DMS53 (cell line): ENCODE measurements at places on chromosomes 7 and 10.

GRCh38 chr7:141225916-141226618 lies 152.2 kb downstream of the TMEM178B start:
- no peak for DNase-seq

DNA sequence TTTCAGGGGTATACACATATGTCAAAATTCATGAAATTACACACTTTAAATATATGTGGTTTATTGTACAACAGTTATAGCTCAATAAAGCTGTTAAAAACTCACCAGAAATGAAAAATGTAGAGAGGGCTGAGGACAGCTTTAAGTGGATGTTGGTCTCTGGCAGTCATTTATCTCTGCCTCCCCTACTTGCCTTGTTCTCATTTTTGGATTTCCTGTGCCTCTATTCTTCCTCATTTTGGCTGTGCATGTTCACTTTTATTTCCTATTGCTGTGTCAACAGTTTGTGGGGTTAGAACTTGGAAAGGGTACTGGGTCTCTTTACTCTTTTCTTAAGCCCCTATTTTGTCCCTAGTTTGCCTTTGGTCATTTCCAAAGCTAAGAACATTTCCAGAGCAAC lies 18.6 kb upstream of the MEST start:
- DNase-seq = no peak

GRCh38 chr10:86376852-86377796 lies 10.5 kb upstream of the GRID1 start:
- DNase-seq = peak; percentile 83

DNA sequence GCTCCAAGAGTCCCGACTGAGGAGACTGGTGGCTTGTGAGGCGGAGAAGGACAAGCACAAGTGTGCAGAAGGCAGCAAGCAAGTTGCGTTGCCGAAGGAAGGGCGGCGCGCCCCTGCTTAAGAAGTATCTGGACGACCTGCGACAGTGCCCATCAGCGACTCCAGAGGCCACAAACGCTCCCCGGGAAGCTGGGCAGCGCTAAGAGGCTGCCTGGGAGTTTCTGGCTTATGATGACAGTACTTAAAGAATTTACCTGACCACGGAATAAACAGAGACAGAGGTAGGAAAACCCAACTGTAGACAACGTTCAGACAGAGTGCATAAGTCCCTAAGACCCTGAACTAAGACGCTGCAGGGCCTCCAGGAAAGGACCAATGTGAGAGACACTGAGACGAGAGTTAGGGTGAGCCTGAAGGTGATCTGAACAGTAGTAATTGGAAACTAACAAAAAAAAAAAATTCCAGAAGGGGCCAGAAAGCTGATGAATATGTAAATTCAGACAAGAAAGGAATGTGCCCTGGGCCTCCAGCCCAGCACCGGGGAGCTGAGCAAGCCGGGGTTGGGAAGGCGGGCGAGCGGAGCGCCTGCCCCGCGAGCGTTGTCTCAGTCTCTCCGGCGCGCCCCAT lies 1.0 kb downstream of the OSBPL3 start:
- peak; percentile 56 for DNase-seq

GRCh38 chr10:3292636-3293035 lies 120.1 kb upstream of the PITRM1 start:
- no peak for DNase-seq

DNA sequence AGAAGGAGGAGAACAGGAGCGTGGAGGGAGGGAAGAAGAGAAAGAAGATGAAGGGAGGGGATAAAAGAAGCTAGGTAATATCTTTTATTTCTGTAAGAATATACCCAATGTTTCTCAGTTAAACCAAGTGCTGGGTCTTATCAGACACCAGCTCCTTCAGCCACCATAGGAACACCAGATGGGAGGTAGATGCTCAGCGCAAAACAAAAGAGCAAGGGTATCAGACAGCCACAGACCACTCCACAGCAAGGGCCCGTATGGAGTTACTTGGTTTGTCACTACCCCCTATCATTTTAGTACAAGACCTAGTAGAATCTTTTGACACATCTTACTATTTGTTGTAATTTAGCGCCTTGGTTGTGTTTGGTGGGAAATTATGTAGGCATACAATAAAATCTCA lies 65.9 kb upstream of the FAM133B start:
- DNase-seq = no peak

DNA sequence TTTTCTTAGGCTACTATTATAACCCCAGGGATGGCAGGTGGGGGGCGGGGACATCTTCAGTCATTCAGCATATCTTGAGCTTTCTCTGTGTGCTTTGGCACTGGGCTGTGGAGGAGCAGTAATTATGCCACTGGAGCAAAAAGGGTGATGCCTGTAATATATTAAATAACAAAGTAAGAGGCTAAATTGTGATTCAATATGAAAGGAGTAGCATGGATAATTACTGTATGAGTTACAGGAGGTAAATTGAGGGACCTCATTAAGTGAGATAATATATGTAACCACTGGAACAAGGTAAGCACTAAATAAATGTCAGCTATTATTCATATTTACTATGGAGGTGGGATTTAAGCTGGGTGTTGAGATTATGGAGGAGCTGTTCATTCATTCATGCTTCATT lies 3.3 kb upstream of the STN1 start:
- no peak for DNase-seq

DNA sequence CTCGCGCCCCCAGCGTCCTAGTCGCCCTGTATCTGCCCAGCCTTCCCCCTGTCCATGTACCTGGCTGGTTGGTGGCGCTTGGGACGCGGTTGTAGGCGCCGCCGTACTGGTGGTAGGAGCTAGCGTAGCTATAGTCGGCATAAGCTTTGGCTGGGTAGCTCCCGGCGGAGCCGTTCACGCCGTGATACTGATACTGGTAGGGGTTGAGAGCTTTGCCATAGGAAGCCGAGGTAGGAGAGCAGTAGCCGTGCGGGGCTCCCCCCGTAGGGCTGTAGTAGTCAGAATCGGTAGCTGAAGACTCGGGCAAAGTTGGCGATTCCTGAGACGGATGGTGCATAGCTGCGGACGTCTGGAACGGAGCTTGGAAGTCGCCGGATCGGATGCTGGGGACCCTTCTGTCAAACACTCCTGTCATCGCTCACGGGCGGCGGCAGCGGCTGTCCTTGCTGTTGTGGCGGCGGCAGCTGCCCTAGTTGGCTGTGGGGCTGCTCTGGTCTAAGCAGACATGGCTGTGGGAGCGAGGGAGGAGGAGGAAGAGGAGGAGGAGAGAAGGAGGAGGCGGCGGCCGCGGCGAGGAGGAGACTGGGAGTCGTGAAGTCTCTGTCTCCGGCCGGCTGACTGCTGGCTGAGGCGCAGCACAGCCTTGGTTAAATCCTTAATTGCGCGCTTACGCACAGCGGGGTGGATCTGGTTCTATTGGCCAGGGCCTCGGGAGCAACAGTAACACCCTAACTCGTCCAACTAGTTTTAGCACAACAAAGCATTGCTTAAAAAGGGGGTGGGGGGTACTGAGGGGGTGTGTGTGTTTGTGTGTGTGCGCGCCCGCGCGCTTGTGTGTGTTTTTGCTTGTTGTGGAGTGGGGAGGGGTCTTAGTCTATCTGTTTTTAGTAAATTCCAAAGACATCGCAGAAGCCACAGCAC lies at the start of gene DLX5:
TSS of gene DLX5 (minus strand) at position 623 of the 921 bp plus-strand sequence. CDS start at position 415, 208 bp downstream.
- DNase-seq = peak; percentile 92

- no peak for DNase-seq
Measured at GRCh38 chr7:112448891-112449290, 1.4 kb upstream of the IFRD1 start.

- no peak for DNase-seq
Measured at GRCh38 chr10:106816318-106817085, 348.0 kb downstream of the SORCS1 start.

- no peak for DNase-seq
Measured at GRCh38 chr10:47244560-47245500, 55.2 kb upstream of the GDF10 start.

- peak; percentile 58 for DNase-seq
Measured at GRCh38 chr7:73565675-73566340, 8.3 kb upstream of the BCL7B start.

DNA sequence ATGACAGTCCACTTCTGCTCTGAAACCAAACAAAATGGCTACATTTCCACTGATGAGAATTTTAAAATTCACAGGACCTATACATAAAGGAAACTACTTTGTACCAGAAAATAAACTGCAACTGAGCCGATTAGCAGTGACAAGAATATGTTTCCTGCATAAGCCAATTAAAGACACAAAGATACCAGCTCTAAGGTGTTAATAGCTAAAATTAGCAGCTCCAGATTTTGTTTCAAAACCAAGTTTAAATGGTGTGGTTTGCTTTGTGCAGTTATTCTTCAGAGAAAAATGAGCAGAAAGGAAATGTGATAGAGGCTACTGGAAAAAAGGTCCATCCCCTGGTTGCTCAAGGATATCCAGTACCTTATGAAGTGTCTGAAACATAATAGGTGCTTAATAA lies 123.2 kb downstream of the ANK3 start:
- DNase-seq = no peak

GRCh38 chr10:104274762-104275721 lies 6.1 kb downstream of the GSTO2 start:
- DNase-seq = peak; percentile 80

DNA sequence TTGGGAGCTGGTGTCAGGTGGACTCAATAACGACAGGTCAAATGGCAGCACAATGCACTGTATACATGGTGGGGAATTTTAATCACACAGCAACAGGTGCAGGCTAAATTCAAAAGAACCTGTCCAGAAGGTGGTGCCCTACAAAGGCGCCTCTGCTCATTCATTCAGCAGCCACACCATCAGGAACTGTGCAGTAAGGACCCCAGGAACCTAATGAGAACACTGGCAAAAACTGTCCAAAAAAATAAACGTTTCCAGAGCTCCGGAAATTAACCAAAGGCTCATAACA lies 21.9 kb upstream of the CRYGN start:
- peak; percentile 59 for DNase-seq

DNA sequence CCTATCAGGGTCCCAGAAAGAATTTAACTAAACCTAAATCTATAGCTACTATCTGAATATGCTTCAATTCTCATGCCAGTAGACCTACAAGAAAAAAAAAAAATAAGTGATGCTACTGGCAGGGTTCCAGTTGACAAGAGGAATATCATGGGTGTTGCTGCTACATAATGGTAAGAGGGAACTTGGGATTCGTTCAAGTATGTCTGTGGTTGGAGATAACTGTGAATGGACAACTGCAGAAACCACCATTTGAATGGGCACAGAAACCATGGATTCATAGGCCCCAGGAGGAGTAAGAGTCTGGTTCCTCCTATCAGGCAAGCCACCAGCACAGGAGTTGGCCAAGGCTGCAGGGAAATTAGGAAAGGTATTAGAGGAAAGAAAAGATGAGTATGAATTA lies 287.6 kb upstream of the HGF start:
- peak; percentile 21 for DNase-seq

DNA sequence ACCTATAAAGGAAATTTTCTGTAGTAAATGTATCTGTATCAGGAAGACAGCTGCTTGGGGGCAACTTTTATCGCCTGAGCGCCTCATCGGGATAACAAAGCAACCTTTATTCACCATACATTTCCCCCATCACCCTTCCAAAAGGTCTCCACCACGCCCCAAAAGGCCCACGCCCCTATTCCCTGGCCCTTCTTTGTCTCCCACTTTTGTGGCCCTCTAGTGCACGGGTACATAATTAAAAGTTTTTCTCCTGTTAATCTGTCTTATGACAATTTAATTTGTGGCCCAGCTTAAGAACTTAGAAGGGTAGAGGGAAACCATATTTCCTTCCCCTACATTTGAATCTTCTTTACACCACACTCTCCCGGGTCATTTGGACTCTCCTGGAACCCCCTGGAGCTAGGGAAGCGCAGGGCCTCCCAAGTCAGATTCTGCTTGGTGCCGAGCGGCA lies 625 bp downstream of the RP9 start:
- peak; percentile 62 for DNase-seq

GRCh38 chr10:118753331-118754228 lies 1.2 kb downstream of the CACUL1 start:
- DNase-seq = no peak

- no peak for DNase-seq
Measured at GRCh38 chr10:72134785-72135767, 46.7 kb upstream of the SPOCK2 start.

GRCh38 chr7:92095380-92095779 lies 38.9 kb downstream of the CYP51A1 start:
- DNase-seq = no peak

DNA sequence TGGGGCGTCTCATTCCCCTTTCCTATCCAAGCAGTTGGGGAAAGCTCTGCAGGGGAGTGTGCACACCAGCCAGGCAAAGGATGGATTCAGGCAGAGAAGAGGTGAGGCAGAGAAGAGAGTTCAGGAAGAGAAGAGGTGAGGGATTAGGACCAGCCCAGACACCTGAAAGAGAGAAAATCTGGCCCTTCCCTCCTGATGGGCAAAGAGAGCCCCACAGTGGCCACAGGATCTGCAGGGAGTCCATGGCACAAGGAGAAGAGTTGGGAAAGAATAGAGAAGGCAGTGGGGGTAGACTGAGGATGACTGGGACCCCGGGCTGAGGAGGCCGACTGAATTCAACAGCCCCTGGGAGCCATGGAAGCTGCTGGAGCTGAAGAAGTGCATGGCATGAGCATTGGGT lies 140.4 kb upstream of the ZMIZ1 start:
- no peak for DNase-seq

DNA sequence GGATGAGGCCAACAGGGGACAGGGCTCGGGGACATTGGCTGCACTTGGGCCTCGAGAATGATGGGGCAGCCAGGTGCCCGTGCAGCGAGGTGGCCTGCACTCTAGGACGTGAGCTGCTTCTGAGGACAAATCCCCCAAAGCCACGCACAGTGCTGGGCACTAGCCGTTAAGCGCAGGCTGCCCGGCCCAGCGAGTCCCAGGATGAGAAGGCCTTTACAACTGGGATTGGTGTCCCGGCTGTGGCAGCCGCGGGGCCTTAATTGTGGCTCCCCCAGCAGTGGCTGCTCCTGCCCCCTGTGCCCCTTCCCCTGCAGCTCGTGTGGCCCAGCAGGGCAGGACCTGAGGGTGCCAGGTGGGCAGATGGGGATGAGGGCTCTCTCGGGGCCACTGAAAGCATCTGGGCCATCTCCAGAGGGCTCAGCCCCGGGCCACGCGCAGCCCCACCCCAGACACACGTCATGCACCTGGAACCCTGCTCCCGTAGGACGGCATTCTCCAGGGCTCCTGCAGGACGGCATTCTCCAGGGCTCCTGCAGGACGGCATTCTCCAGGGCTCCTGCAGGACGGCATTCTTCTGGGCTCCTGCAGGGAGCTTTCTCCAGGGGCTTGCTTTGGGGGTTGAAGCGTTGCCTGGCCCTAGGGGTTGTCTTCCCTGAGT lies 6.6 kb downstream of the PWWP2B start:
- DNase-seq = no peak

GRCh38 chr7:38280000-38280399 lies 6.6 kb upstream of the TARP start:
- no peak for DNase-seq

- peak; percentile 64 for DNase-seq
Measured at GRCh38 chr10:124693801-124694416, 50.3 kb downstream of the FAM53B start.

- no peak for DNase-seq
Measured at GRCh38 chr7:114264023-114264422, 150.6 kb upstream of the FOXP2 start.

- no peak for DNase-seq
Measured at GRCh38 chr7:111694376-111694775, 132.1 kb upstream of the IMMP2L start.

DNA sequence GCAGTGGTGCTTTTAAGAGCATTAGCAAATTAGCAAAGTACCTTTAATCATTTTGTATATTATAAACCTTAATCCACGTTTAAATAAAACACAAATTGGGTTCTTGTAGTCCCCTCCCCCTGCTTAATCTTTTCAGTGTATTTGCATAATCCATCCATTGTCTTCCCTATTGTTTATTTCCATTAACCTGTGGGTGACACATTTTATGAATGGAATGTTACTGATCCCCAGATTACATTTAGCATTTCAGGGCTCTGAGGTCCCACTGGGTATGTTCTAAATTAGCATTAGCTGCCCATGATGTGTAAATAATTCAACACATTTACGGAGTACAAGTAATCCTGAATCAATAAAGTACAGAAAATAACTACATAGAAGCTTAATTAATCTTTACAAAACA lies 138.4 kb upstream of the FEZF1 start:
- DNase-seq = no peak
